Lower lobe of right lung (tissue), 2 donors: ENCODE measurements at places on chromosomes 3 and 15. TPM values are rescaled to one million over a fixed set of nuclear protein-coding genes. Genes with fewer than 3 reads are reported as not detected.
A peak's percentile ranks its signal among the peaks of the same experiment; 100 is the strongest.

The MORC1 gene
- not detected for total RNA-seq

The EBLN2 gene
- 3.6 TPM for total RNA-seq

DNA sequence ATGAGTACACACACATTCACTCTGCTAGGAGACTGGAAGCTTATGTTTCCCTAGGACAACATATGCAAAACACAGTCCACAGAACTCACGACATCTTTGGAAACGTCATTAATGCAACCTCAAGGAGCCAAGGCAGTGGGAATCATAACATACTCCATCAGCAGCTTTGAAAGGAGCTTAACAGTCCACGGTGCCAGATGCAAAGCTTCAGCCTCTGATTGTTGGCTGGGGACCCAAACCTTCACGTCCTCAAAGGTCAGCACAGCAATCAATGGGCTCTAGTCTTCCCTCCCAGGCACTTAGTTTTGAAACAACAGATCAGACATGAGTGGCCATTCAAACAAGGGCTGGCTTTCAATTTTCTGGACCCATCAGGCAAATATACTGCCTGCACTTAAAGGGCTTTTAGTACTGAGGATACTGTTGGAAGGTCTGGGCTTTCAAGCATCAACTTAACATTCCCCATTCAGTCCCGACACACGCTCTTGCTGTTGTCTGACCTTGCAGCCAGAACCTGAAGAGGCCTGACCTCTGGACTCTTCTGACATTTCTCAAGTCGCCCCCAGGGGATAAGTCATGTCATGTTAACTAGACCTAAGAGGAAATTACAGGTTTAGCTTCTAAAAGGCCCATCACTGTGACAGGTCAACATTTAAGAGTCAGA, 223.0 kb downstream of the PDZRN3 start:
- no peak for DNase-seq

DNA sequence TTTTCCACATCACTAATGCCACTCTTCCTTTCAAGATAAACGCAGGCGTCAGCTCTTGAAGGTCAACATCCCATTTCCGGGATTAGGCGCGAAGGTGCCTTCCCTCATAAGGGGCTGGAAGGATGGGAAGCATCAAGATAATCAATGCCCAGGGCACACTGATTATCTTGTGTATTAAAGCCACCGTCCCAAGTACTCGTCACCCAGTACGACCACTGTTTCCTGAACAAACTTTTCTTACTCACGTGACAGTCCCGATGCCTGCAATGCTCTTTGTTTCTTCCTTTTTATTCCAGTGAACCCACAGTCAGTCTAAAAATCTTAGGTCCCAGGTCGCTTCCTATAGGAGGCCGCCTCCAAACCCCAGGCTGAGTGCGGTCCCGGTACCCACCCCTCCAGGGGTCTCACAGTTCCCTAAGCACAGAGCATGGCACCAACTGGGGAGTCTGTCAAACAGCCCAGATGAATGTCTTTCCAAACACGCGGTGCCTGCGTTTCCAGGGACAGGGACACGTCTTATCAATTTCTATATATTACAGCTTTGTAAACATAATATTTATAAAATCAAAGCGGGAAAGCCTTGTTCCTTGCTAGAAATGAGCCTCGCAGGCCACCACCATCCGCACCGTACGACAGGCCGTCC, 589 bp downstream of the ANAPC13 start:
- DNase-seq: peak; percentile 94
